ENCODE measurements at places on chromosomes 3 and 15. TPM values are rescaled to one million over a fixed set of nuclear protein-coding genes. Genes with fewer than 3 reads are reported as not detected.

GRCh38 chr3:30156586-30157498 lies 449.6 kb upstream of the TGFBR2 start:
- no peak for DNase-seq

The VEPH1 gene
- 51.9 TPM for total RNA-seq

- DNase-seq, result no peak
Measured at GRCh38 chr3:59290358-59290757, 240.5 kb upstream of the CFAP20DC start.

DNA sequence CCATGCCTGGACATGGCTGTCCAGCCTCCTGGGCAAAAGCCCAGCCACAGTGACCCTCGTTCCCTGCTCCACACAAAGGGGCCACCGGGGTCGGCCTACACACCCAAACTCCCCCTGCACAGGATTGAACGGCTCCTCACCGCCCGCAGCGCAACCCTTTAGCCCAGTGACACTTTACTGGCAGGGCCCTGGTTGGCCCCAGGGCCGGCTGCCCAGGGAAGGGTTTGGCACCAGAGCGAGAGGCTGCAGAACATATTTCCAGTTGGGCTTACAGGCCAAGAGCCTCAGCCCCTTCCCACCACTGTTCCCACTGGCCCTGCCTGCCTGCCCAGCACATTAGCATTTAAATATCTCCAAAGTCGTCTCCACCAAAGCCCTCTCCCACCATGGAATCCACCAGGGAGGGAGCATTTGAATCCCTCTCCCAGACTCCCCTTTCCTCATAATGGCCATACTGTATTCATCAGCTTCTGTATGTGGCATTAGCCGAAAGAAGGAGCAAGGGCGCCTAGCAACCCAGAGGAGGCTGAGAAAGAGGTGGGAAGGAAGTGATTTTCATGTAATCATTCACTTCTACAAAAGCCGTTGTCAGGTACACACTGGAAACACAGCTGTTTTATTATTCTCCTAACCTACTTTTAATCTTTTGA lies 85.4 kb downstream of the SLC6A11 start:
- no peak for DNase-seq

The SNTN gene
- total RNA-seq, result not detected

- DNase-seq, result no peak
Measured at GRCh38 chr15:28133281-28133680, 34.2 kb upstream of the OCA2 start.

GRCh38 chr15:66496951-66497501 lies 536 bp downstream of the SNAPC5 start:
- DNase-seq, result peak; percentile 32

The PRSS50 gene
- not detected for total RNA-seq

GRCh38 chr3:105746231-105746996 lies 122.4 kb downstream of the CBLB start:
- DNase-seq, result no peak

GRCh38 chr3:58952128-58952917 lies 97.5 kb downstream of the CFAP20DC start:
- no peak for DNase-seq

DNA sequence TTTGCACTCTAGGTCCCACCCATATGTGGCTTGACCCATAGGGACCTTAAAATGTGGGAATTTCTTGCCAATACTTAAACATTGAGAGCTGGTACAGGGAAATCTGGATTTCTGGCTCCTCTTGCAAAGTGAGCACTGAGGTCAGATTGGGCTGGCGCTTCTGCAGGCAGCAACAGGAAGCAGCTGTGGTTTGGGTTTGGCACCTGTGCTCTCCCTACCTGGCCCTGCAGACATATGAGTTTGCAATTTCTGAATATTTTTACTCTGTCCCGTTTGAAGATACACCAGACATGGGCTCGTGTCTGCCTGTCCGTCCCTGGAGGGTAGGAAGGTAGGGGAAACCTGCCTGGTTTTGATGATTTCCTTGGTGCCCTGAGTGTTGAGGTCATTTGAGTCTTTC lies 74.8 kb upstream of the SEC13 start:
- no peak for DNase-seq

The BCL2A1 gene
- 105 TPM for total RNA-seq

The TMEM108 gene
- 0.13 TPM for total RNA-seq

- DNase-seq, result no peak
Measured at GRCh38 chr15:22231603-22232002, 151.3 kb downstream of the OR4M2 start.

DNA sequence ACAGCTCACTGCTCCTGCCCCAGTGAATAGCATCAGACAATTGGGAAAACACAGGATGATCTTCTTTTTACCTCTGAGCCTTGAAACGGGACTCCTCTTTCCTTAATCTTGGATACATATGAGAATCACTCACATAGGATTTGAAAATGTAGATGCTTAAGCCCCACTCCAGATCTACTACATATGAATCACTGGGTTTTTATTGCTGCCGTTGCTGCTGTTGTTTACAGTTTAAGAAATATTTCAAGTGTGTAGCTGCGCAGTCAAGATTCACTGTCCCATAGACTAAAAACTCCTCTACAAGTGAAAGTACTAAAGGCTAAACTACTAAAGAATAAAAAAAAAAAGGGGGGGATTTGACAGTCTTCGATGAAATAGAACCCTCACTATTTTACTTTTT lies 765.9 kb downstream of the NTRK3 start:
- DNase-seq, result no peak

DNA sequence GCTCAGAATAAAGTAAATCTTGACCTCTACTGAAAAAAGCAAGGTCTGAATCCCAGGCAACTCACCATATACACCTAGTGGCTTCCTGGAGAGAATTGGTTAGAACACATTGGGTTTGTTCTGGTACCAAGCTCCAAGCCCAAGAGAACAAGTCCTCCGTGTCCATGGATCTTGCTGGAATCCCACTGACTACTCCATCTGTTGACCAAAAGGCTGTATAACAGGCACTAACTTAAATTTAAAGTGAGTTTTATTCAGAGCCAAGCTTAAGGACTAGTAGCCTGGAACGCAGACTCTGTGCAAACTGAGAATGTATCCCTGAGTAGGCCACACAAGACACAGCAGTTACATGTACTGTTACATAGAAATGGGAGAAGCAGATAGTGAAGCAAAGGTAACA lies 342.1 kb upstream of the LRRC3B start:
- peak; percentile 9 for DNase-seq

- no peak for DNase-seq
Measured at GRCh38 chr3:69738859-69739203, 433 bp upstream of the MITF start.

DNA sequence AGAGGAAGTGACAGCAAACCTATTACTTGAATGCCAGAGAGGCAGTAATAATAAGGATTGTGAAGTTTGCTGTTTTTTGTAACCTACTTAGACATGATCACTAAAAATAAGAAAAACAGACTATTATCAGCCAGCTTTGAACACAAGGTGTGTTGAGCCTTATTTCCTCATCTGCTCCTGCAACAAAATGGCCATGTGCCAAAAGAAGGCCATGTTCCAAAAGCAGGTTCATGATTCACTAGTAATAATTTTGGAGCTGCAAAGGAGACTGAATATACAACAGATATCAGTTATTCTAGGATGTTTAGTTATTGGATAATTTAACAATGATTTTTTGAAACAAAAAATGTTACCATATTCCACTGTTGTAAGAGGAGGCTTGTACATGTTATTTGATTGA lies 578.7 kb downstream of the SQOR start:
- no peak for DNase-seq

DNA sequence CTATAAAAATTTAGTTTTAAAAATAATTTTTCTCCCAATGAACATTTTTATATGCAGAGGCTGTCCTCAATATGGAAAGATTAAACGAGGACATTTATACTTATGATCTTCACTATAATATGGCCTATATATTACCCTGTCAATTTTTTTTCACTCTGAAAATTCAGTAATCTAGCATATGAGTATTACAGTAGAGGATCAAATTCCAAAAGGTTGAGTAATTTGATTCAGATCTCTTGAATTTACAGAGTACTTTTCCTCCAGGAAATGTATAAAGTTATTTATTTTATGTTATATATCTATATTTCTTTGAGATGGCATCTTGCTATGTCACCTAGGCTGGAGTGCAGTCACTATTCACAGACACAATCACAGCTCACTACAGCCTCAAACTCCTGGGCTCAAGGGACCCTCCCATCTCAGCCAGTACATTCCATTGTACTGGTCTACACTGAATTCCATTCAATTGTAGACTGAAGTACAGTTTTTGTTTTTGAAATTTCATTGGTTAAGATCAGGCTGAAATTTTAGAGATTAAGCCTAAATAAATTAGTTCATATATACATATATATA lies 16.3 kb upstream of the TRPM7 start:
- DNase-seq, result no peak

DNA sequence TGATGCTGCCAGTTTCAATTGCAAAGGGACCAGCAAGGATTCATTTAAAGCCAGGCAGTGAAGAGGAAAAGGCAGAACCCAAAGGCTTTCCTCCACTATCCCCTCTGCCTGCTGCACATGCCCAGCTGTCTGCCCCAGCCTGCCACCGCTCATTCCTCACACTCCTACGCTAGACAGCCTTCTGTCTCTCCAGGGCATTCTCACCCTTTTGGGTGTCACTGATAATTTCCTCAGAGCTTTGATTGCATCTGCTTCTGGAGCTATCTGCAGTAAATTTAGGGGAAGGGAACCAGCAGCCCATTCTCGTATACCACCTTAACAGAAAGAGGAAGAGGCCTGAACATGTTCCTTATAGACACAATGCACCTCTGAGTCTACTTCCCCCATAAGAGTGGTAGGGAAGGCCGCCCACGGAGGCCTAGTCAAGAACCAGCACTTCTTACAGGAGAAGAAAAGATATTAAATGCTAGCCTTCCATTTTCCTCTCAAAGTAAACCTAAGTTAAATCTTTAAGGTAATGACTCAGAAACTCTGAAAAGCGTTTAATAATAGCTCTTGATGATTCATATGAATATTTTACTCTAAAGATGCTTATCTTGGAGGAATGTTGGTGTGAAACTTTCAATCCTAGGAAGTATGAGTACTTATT lies 20.9 kb downstream of the NUDT16 start:
- DNase-seq, result no peak

DNA sequence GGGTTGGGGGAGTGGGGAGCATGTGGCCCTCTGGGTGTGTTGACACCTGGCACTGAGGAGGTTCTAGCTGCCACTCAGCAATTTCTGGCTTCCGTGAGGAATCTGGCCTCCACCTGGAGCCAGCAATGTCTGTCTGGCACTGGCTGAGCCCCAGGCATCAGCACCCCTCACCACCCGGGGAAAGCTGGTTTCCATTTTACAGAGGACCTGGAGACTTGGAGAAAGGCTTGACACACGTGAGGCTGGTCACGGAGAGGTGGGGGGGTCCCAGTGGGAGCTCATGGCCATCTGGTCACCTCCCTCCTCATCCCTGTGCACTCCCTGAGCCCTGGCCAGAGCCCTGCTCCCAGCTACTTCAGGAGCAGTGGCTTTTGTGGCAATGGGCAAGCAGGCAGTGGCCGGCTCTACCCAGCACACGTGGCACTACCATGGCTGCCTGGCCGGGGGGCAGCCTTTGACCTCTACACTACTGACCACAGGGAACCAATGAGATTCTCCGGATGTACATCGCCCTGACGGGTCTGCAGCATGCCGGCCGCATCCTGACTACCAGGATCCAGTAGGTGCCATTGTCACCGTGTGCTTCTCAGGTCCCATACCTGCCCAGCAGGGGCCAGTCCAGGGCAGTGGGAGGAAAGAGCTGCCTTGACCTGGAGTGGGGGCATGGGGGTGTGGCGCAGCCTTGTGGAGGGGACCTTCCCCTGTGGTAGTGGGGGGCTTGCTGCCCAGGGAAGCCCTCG lies 28.5 kb downstream of the ACAD9 start:
- no peak for DNase-seq

GRCh38 chr3:25125201-25125600 lies 302.9 kb upstream of the RARB start:
- no peak for DNase-seq

- DNase-seq, result no peak
Measured at GRCh38 chr3:170529912-170530311, 56.0 kb downstream of the SLC7A14 start.

The TERC gene
- total RNA-seq, result 10.4 TPM

- DNase-seq, result no peak
Measured at GRCh38 chr3:53489787-53490458, 4.5 kb upstream of the CACNA1D start.

The GOLGA6L9 gene
- total RNA-seq, result 1.8 TPM

The FMN1 gene
- 87.0 TPM for total RNA-seq

- DNase-seq, result no peak
Measured at GRCh38 chr15:27057904-27058645, 87.1 kb downstream of the GABRG3 start.

DNA sequence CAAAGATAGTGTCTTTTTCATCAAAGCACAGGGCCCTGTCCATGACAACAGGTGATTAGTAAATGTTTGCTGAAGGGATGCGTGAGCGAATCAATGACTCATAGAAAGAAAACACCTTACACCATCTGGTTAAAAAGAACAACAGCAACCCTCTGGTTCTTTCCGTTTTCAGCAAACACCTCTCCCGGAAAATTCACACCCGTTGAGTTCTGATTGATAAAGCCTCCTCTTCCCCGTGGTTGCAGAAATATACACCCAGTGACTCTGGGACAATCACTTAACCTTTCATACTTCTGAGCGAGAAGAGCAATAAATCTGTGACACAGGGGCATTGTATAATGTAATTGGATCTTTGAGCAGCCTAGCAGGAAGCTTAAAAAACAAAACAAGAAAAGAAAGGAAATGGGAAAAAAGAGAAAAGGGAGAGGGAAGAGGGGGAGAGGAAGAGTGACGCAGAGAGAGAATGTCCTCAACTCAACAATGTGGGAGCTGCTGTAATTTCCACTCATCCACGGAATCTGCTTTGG lies 37.6 kb downstream of the ADAMTS9 start:
- no peak for DNase-seq

GRCh38 chr3:184942735-184943134 lies 130.8 kb downstream of the VPS8 start:
- no peak for DNase-seq

GRCh38 chr15:67127965-67128364 lies 62.6 kb downstream of the SMAD3 start:
- DNase-seq, result no peak

DNA sequence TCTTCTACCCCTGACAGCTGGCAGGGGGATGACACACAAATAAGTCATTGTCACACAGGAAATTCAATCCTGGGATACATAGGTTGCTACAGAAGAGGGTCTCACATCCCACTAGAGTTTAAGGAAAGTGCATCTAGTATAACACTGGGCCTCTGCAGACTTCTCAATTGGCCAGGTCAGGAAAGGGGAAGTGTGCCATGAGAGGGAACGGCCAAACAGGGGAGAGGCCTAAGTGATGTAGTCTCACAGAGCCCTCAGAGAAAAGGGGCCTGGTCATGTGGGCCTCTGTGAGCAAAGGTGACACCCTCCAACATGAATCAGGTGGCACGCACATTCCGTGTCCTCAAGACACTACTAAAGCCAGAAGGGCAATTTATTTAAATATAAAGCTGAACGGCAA lies 11.2 kb downstream of the ZXDC start:
- DNase-seq, result no peak

GRCh38 chr3:196990601-196991007 lies 22.0 kb upstream of the PIGZ start:
- no peak for DNase-seq

DNA sequence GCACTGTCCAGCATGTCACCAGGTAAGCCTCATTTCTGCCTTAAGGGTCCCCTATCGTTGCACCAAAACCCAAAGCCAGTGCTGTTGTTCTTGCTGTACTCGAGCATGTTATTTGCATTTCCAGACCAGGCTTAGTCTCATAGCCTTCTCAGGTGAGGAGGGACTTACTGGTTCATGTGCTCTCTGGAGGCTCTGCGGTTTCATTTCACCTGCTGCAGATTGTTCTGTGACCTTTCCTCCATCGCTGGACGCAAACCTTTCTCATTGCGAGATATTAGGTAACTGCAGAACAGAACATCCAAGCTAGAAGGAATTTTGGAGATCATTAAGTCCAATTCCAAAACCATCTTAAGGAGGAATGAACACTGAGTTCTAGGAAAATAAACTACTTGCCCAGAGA lies 187.3 kb upstream of the BCL6 start:
- DNase-seq, result no peak
